Hematopoietic multipotent progenitor cell (in vitro differentiated cells): ENCODE measurements at places on chromosomes 11 and 22.

GRCh38 chr22:25110846-25111578 lies 88.6 kb upstream of the CRYBB3 start:
- peak; percentile 73 for DNase-seq

DNA sequence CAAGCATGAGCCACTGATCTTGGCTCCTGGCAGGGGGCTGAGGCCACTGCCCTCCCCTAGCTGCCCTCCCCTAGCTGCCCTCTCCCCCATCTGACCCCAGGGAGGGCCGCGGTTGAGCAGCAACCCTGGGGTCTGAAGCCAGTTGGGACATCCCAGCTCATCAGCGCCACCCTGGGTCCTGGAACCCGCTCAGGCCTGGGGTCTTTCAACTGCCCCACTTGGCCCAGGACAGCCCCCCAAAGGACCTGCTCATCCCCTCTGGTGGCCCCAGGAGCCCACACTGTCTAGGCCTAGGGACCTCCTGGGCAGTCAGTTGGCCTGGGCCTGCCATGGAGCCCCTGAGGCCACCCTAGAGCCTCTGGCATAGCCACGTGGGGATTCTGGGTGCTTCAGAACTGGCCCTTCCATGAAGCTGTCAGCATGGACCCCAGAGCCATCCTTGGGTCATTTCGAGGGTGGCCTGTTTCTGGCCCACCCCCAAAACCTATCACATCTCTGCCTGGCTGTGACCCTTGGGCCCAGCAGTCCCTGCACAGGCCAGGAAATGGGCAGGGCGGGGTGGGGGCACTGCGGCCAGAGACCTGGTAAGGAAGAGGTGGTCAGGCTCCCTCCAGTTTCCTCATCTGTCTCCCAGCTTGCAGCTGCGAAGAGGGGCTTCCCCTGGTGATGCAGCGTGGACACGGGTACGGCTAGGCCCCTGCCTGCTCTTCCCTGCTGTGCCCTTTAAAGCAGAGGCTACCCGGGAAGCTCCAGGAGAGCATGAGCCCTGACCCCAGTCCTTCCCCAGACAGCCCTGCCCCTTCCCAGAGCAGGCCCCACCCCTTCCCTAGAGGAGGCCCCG lies 37.9 kb downstream of the MUC2 start:
- DNase-seq, result no peak

GRCh38 chr22:48864748-48865147 lies 962.9 kb downstream of the BRD1 start:
- no peak for DNase-seq

DNA sequence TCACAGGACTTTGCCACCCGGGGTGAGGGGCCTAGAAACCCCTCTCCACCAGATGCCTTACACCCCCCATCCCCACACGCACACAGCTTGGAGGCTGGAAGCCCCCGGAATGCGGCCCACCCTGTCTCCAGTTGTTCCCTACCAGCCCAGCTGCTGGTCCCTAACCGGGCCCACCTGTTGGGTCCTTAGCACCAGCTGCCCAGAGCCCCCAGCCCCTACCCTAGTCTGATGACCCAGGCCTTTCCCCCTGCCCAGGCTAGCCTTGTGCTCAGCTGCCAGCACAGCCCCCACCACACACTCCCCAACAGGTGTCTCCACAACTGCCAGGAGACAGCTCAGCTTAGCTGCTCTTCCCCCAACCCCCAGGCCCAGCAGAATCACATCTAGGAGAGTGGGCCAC lies 67.1 kb downstream of the CDKN1C start:
- DNase-seq, result no peak

DNA sequence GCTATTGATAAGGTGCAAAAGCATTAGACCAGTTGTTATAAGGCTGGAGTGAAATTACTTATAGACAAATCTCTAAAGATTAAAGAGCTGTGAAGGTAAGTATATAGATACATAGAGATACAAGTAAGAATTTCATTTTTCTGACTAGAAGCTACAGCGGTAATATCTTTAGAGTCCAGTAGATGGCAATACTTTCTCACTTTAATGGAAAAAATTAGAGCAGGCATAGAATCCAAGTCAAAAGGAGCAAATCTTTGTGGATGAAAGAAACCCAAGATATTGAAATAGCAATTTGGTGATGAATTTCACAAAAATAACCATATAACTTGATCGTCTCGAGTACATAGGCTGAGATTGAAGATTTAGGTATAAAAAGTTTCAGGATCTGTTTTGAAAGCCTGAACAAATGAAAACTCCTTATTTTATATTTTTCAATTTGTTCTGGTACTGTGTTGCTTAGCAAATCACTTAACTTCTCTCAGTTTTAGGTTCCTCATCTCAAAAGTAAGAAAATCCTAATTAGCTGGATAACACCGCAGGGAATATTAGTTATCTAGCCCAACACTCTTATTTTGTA lies 81.9 kb downstream of the UVRAG start:
- DNase-seq, result peak; percentile 26

- no peak for DNase-seq
Observed at GRCh38 chr11:26522912-26523610, 49.0 kb downstream of the MUC15 start.

DNA sequence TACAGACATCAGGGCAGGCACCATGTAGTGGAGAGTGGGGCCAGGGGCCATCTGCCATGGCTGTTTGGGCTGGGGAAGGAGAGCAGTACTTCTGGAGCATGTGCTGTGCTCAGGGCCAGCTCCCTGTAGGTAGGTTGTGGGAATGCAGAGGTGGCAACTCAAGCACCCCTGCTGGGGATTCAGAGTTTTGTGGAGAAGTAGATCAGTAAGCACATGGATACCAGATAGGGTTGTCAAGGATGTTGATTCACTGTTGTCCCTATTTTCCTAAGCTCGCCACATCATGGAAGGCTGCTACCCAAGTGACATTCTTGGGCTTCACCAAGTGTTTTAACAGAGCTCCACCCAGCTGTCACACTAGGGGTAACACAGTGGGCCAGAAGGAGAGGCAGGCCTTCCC lies 67.2 kb downstream of the BMAL1 start:
- DNase-seq, result no peak

- DNase-seq, result no peak
Observed at GRCh38 chr11:130062026-130062425, 7.7 kb upstream of the APLP2 start.

DNA sequence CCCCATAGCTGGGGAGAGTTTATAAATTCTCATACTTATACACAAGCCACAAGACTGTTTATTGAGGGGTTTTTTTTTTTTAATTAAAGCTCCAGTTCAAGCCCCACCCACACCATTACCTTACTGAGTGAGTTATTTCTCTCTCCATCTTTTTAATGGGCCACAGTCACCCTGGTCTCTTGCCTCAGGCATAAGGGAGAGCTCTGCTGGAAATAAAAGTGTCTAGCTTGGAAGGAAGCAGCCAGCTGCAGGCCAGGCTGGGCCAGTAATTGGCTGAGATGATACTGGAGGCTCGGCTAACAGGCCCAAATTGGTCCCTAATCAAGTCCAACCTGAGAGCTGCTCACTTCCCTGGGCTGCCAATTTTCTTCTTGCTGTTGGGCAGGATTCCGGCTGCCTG lies 174.1 kb downstream of the INSC start:
- no peak for DNase-seq

DNA sequence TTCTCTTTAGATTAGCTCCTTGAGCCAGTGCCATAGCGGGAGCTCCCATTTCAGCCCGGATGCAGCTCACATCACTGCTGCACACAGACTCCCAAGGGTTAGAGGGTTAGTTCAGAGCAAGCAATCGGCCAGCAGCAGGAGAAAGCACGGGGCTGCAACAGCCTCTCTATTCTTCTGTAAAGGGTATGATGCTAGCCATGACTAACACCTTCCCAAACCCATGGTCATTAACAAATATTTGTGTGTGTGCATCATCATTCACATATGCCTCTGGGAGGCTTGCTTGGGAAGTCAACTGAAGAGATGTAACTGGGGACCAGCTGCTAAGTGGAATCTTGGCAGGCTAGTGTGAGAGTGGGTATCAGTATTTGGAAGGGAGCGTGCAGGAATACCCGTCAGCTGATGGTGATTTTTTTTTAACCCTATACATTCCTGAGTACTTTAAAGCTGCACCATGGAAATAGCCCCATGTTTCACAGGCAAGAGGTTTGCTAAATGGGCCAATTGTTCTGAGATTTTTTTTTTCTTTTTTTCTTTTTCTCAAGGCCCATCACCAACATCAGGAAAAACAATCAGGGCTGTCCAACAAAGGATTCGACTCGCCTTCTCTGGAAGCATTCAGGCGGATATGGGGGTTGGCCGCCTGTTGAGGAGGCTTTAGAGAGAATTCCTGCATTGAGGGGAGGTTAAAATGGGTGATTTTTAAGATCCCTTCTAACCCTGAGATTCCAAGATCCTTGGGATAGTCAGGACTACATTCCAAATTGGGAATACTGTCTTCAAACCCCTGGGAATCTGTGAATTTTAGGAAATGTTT lies 33.2 kb upstream of the CCDC89 start:
- no peak for DNase-seq

DNA sequence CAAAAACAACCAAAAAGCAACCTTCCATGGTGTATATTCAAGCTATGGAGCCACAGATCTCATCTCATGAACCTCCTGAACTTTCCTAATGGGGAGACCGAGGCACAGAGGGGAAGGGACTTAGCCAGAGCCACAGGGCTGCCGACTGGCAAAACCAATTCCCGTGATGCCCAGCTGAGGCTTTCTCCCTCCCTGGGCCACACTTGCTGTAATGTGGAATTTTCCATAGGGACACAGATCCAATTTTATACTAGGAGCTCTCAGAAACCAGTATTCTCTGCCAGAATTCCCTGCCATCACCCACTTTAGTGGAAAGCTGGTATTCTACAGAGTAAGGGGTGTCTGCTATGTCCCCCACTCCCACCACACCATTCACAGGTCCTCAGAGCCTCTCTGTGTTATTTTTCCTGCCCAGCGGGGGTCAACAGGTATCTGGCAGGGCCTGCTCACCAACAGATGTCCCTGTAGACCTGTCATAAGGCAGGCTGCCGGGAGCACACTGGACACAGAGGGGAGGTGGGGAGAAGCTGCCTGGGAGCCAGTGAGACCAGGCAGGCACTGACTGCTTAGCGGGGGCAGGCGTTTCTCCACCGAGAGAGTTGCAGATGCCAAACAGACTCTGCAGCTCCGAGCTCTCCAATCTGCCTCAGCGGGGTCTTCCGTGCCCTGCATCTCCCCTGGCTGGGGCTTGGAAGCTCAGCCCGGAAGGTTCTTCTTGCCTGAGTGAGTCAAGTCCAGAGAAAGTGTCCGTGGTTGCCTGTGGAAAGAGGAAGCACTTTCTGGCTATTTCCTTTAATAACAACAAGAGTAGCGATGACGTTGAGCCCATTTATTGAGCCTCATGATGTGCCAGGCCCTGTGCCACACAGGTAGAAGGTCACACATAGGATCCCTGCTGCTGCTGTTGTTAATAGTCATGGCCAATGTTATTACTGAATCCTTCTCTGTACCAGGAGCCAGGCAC lies 26.3 kb downstream of the RPS6KA4 start:
- no peak for DNase-seq

DNA sequence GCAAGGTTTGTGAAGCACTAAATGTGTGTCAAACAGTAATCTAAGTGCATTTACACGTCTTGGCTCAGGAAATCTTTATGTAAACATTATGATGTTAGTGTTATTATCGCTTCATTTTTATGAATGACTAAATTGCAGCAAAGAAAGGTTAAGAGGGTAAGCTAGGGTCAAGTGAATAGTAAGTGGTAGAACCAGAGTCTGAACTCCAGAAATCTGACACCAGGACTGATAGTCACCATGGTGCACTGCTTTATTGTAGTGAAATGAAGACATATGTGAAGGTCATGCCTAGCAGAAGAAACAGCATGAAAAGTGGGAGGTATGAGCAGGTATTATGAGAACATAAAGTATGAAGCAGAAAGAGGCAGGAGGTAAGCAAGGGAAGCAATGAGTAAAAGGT lies 368.7 kb upstream of the TENM4 start:
- DNase-seq, result no peak

DNA sequence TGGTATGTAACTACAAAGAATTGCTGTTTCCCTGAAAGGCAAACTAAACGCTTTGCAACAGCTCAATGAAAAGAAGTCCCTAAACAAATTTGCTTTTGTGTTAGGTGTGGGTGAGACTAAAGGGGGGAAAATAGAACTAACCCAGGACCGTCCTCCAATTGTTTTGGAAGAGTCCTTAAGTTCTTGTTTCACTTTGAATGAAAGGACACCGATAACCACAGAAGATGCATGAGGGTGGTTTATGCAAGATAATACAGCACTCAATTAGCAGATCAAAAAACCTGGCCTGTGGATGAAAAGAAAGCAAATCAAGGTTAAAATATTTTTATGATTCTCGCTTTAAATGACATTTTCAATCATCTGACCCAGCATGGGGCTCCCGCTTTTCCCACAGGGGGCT lies 304.5 kb upstream of the SYN3 start:
- no peak for DNase-seq

GRCh38 chr11:103662880-103663279 lies 373.6 kb upstream of the DDI1 start:
- no peak for DNase-seq

- DNase-seq, result no peak
Observed at GRCh38 chr11:100354736-100355135, 332.4 kb upstream of the ARHGAP42 start.

DNA sequence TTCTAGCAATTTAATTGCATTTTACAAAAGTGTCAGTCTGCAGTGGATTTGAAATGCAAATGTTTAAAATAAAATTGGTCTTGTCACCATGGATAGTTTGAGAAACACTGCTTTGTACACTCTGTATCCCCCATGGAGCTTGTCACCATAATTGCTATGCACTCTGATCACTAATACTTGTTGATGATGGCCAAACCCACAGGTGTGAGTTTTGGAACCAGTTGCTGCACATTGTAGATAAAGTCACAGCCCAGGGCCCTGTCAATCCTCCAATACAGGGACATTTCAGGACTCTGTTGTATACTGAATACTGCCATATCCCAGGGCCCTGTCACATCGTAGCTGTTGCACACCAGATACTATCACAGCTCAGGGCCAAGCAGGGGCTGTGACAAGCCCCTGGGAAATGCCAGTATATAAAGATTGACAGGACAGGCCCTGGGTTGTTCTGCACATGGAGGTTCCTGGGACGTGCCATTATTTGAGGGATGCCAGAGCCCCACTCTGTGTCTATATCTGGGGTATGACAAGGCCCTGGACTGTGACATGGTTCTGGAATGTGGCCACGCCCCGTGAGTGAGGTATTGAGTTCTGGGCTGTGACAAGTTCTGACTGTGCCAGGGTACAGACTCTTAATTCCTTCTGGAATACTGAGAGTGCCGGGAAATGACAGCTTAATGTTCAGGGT lies 27.9 kb upstream of the SMPD1 start:
- no peak for DNase-seq

GRCh38 chr11:31619980-31620379 lies 110.4 kb downstream of the ELP4 start:
- no peak for DNase-seq

DNA sequence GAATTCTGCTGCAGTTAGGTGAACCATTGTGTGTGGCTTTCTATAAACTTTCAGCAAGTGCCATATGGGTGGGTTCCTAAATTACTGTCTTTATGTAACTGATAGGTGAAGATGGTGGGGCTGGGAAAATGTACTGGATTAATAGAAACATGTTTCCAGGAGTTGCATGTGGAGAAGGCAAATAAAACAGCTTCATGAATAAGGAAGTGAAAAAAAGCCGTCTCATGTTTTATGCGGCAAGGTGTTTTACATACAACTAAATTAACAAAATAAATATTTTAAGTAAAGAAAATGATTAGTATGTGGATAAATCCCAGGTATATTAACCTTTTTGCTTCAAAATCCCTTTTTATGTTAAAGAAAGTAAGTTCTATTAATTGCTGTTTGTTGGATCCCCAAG lies 67.2 kb downstream of the EXT2 start:
- DNase-seq, result no peak
